ENCODE measurements at places on chromosomes 11 and 22. TPM values are rescaled to one million over a fixed set of nuclear protein-coding genes. Genes with fewer than 3 reads are reported as not detected.

The GRM5 gene
- total RNA-seq = 175 TPM

The SEPTIN3 gene
- 130 TPM for total RNA-seq

The RFPL2 gene
- 0.31 TPM for total RNA-seq

The CCND1 gene
- total RNA-seq = 14.0 TPM

The PNPLA3 gene
- total RNA-seq = 12.8 TPM

The CREB3L1 gene
- 1.2 TPM for total RNA-seq

The OAF gene
- 1.4 TPM for total RNA-seq

The GNG3 gene
- total RNA-seq = 20.0 TPM

The MS4A4E gene
- total RNA-seq = not detected

The EML3 gene
- 4.5 TPM for total RNA-seq

The MIOX gene
- total RNA-seq = not detected

The ANGPTL5 gene
- 0.62 TPM for total RNA-seq

The DGAT2 gene
- 4.4 TPM for total RNA-seq

The C11orf16 gene
- total RNA-seq = not detected

The MIEF1 gene
- 16.1 TPM for total RNA-seq

The ZFPL1 gene
- 14.7 TPM for total RNA-seq

The HTR3A gene
- total RNA-seq = 0.31 TPM

The NLRP14 gene
- 0.94 TPM for total RNA-seq

The IGSF9B gene
- total RNA-seq = 5.5 TPM

The ARHGAP32 gene
- 134 TPM for total RNA-seq

The SNX32 gene
- 7.3 TPM for total RNA-seq

All from occipital lobe (tissue), 3 donors.